ENCODE measurements at places on chromosomes 12 and 14. TPM values are rescaled to one million over a fixed set of nuclear protein-coding genes. Genes with fewer than 3 reads are reported as not detected.

- DNase-seq = no peak
These were observed 151.3 kb downstream of the PTPN11 start for GRCh38 chr12:112570096-112570495.

DNA sequence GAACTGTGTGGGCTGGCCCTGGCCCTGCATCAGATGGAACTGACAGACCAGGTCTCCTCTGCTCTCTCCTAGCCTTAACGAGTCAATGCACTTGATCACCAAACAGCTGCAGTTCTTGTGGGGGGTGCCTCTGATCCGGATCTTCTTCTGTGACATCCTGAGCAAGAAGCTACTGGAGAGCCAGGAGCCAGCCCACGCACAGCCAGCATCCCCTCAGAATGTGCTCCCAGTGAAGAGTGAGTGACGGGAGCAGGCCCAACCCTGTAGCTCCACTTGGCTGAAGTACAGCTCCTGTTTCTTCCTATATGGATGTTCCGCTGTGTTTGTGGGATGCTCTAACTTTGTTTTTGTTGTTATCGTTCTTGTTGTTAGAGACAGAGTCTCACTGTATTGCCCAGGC lies 23.9 kb downstream of the UBE3B start:
- DNase-seq = no peak

The TM7SF3 gene
- total RNA-seq = 71.0 TPM

DNA sequence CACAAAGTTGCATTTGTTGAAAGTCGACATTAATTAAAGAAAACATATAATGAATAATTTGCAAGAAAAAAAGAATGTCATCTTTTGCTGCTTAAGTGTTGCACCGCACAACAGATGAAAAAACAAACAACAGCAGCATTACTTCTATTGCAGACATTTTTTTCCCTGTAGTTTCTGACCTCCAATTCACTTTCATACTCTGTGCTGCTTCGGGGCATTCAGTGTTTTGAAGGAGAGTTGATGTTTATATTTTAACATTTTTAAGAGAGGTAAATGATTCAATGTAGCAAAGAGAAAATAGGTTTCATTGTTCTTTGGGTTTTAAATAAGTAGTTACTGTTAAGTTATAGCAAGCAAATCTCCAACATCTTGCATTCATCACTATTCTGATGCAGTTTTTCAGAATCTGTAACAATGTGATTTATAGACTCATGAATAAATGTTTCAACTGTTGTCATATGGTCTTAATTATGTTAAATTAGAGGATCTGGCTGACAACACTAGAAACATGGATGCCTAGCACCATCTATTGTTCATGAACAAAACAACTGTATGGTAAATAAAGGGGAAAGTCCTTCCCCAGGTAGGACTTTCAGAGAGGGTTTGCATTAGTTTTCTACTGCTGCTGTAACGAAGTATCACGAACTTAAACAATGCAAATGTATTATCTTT lies 168.1 kb downstream of the BCAT1 start:
- DNase-seq = no peak

DNA sequence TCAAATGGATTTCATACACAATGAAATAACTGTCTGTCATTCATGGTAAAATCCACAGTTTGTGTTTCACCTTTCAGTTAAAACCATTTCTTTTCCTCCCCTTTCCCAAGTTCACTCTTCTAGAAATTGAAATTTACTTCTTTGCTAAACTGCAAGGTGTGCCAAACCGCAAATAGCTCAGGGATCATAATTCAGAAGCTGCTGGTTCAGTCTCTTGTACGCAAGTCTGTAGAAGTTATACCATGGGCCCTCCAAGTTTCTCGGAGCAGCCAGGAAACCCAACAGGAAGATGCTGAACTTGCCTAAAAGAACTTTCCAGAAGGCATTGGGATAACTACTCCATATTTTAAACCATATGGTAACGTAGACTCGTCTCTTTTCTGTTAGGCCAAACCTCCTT lies 268.9 kb downstream of the FLRT2 start:
- no peak for DNase-seq

DNA sequence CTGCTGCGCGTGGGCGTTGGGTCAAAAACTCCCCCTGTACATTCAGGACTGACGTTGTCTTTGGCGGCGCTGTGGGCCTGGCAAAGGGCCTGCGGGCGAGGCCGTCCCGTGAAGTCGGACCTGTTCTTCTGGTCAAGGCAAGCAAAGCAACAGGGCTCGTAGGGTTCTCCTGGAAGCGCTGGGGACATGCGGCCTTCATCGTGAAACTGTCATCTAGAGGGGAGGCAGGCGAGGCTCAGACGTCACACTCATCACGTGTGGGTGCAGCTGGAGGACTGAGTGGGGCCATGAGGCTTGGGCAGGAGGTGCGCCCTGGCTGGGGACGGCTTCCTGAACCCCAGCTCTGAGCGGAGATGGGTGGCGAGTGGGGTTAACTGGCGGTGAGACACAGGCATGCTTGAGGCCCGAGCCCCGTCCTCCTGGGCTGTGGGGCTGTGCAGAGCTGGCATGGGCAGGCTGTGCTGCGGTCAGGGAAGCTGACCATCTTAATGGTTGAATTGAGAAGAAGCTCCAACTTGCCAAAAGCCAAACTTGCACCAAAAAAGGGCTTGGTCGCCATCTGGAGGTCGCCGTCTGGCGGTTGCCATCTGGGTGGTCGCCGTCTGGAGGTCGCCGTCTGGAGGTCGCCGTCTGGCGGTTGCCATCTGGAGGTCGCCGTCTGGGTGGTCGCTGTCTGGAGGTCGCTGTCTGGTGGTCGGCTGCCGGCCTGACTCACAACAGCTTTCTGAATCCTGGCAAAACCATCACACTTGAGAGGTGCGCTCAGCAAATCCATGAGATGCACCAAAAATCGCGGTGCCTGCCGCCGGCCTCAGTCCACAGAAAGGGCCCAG lies 66.2 kb downstream of the NOC4L start:
- no peak for DNase-seq

DNA sequence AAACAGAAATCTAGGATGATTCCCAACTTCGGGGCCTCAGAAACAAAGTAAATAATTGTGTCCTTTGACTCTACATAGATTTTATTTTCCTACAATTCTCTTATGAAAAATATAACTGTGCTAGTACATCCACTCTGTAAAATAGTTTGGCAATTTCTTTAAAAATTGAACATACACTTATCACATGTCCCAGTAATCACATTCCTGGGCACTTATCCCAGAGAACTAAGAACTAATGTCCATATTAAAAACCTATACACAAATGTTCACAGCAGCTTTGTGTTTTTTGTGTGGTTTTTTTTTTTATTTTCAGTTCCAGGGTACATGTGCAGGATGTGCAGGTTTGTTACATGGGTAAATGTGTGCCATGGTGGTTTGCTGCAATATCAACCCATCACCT lies 99.0 kb downstream of the KCNH5 start:
- DNase-seq = no peak

The FZD10 gene
- total RNA-seq = not detected

- DNase-seq = no peak
These were observed 8.5 kb upstream of the PTPRB start for GRCh38 chr12:70645494-70646317.

DNA sequence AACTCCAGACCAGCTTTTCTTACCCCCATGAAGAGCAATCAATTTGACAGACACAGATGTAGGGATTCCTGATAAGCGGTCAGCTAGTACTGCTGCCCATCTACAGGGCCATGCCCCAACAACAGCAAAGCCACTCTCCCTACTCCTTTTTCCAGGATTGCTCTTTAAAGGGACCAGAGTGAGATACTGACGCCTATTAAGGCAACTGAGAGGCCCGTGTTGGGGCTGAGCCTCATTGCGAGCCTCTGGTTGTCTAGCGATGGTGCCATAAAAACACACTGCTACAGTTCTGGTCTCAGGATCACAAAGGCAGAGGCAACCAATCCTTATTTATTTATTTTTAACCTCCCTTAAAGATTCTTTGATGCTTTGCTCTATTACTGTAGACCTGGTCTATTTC lies 31.1 kb downstream of the AK7 start:
- DNase-seq = no peak

The SERPINA12 gene
- total RNA-seq = not detected

- no peak for DNase-seq
These were observed 232.1 kb downstream of the FOXN3 start for GRCh38 chr14:89184952-89185351.

The RPGRIP1 gene
- total RNA-seq = not detected

All from activated T-cell treated with anti-CD3 and anti-CD28 coated beads, Interleukin-2, amount 50 U/mL, for 72 hours (primary cell).